HS-5 (cell line): ENCODE measurements at places on chromosomes 3 and 15.

DNA sequence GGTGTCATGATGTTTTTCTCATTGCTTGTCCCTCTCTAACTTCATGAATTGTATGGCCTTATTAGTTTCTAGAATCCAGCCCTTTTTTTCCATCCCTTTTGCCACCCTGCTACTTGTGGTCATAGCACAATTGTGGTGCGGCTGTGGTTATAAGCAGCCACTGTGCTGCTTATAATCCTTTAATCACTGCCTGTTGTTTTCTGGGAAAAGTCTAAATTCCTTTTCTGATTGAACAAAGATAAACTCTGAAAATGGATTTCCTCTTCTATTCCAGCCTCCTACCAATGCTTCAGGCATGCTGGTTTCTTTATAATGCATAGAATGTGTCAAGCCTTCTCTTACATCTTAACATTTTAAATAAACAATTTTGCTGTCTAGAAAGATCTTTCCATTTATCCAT is 319.5 kb downstream of the C3orf38 start:
- no peak for DNase-seq

- DNase-seq: no peak
Observed at GRCh38 chr3:107989661-107990060, 101.2 kb downstream of the CD47 start.

DNA sequence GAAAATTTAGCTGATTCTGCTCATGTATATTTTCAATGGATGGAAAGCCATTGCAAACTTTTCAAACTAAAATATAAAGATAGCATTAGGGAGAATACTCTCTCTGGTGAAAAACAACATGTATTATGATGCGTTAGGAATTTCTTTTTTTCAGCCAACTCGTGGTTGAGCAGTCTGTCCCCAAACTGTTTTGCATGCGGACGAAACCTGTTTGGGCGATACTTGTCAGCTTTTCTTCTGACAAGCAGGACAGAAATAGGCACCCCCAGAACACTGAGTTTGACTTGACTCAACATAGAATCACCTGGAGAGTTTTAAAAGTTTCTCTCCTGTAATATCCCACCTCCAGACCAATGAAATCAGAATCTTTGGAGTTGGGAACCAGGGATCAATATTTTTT is 417.5 kb upstream of the TPRG1 start:
- no peak for DNase-seq

GRCh38 chr15:28942571-28942970 is 56.8 kb downstream of the APBA2 start:
- DNase-seq: no peak

- DNase-seq: no peak
Observed at GRCh38 chr15:53389271-53390037, 370.0 kb downstream of the WDR72 start.

DNA sequence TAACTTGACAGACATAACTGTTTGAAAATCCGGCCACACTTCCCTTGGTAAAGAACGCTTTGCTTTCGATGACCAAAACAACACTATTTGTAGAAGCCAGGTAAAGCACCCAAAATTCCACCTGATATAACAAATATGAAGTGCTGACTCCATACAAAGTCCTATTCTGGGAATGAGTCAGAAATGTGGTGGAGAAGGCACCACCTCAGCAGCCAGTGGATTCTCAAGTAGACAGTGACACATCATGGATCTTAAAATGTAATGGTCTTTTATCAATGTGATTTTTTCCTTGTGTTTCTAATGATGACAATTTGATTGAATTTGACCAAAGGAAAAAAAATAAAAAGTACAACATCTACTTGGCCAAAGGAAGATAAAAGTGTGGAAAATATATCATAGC is 135.0 kb upstream of the WNT5A start:
- peak; percentile 45 for DNase-seq

DNA sequence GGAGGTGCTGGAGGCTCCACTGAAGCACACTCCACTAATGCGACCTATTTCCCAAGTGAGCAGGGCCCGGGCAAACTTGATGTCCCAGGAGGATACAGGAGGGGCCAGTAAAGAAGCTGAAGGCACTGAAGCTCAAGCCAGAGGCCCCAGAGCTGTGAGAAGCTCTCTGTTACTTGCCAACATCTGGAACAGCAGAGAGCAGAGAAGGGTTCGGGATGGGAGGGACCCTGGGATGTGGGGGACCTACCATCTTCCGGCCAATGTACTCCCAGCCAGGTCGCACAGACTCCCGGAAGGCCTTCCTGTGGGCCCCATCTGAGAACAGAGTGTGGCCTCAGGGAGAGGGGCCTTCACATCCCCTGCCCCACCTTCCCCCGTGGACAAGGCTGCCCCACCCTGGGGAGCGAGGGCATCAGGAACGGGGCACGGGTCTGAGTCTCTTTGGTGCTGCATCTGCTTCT is 3.1 kb downstream of the HHATL start:
- DNase-seq: no peak

DNA sequence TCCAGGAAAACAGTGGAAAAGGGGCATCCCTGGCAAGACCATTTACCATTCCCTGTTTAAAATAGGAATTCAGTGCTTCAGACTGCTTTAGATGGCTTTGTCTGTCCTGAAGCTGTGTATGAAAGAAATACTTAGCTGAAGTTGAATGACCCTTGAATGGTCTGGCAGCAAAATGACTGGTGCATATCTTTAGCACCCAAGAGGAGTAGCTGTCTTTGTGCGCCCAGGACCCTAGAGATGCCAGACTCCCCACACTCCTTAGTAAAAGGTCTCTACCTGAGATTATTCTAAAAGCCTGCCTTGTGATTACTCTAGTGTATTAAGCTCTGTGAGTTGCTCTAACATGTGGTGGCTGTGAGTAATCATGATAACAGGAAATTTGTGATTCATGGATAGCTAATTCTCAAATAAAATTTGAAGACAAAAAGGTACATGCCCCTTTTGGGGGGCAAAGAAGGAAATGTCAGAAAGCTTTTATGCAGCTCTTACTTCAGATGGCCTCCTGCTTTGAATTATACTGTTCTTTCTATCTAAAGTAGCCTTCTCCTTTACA is 3.2 kb downstream of the MAPKBP1 start:
- DNase-seq: peak; percentile 54

- DNase-seq: no peak
Observed at GRCh38 chr3:31184261-31185061, 290.0 kb upstream of the GADL1 start.

GRCh38 chr3:16802389-16802788 is 82.4 kb upstream of the PLCL2 start:
- DNase-seq: no peak

GRCh38 chr3:52218937-52219650 is 6.4 kb downstream of the TLR9 start:
- DNase-seq: no peak

- no peak for DNase-seq
Observed at GRCh38 chr15:25065286-25065685, 110.5 kb downstream of the SNRPN start.
